ENCODE measurements at places on chromosomes 3 and 15.

- DNase-seq: no peak
These were observed 163.1 kb upstream of the GALNT15 start for GRCh38 chr3:16011376-16011775.

- no peak for DNase-seq
These were observed 89.5 kb downstream of the SMARCC1 start for GRCh38 chr3:47692158-47692557.

GRCh38 chr3:53473422-53473821 lies 21.0 kb upstream of the CACNA1D start:
- no peak for DNase-seq

DNA sequence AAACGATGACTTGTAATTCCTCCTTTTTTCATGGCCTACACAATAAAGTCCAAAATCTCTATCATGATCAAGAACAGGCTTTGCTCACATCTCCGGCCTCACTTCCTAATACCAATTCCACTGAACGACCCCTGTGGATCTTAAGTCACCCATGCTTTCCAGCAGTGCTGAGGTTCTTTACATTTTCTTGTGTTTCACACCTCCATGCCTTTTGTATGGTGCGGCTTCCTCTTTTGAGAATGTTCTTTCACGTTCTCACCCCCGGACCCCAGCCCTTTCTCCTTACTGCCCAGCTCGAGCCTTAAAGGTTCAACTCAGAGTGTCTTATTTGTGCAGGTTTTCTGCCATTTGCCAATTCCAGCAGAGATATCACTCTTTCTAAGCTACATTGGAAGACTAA lies 70.1 kb downstream of the CSNK1G1 start:
- no peak for DNase-seq

GRCh38 chr15:53831907-53832770 lies 72.7 kb upstream of the WDR72 start:
- no peak for DNase-seq

- no peak for DNase-seq
These were observed 21.1 kb upstream of the MAP3K13 start for GRCh38 chr3:185341616-185342458.

GRCh38 chr15:67784090-67784781 lies 41.1 kb upstream of the SKOR1 start:
- DNase-seq: no peak

GRCh38 chr3:32391643-32392535 lies at the start of gene CMTM7:
Gene CMTM7, plus strand, starts transcription at chr3:32391853. Its CDS starts 54 bp downstream, at chr3:32391907.
- DNase-seq: no peak

GRCh38 chr3:184261854-184262763 lies 756 bp upstream of the CAMK2N2 start:
- DNase-seq: peak; percentile 56

GRCh38 chr3:156582532-156583183 lies 27.7 kb upstream of the SSR3 start:
- no peak for DNase-seq

GRCh38 chr3:61253756-61254155 lies 2.5 kb upstream of the FHIT start:
- DNase-seq: no peak

DNA sequence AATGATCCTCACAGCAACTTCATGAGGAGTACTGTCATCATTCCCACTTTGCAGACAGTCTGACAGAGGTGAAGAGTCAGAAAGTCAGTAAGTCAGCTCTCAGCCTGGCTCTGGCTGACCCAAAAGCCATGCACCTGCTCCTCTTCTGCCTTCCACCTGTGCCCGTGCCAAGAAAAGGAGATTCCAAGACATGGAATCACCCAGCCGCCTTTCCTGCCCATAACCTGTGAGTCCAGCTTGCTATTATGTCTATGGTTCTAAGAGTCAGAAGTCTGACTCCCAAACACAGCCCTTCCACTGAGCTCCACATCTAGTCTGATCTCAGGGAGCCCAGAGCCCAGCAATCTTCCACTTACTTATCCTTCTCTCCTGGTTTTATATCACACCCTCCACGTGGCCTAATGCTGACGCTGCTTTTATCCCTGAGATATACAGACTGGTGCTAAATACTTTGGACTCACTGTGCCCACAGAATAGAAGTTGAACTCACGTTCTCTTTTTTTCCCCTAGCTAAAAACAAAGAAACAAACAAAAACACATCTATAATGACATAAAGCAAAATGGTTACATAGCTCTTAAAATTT lies 66.0 kb downstream of the PLD1 start:
- DNase-seq: no peak

GRCh38 chr3:130905551-130905950 lies 11.7 kb downstream of the ATP2C1 start:
- DNase-seq: no peak

DNA sequence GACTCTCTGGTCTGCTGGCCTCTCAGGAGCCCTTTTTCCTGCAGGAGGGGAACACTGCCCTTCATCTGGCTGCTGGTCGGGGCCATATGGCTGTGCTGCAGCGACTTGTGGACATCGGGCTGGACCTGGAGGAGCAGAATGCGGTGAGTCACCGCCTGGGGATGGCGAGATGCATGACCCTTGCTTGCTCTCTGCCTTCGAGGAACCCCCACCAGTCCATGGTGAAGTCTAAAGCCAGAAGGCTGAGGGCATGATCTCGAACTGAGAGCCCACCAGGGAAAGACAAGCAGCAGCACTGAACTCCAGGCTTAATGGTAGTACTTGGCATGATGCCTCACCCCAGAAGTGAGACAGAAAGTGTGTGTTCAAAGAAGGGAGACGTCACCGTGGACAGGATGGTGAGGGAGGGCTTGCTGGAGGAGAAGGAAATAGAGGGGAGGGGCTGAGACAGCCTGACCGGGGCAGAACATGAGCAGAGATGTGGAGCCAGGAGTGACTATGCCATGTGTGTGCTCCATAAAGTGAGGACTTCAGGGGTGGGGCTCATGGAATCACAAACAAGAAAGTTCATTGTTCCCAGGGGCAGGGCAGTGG lies 19.2 kb downstream of the ANKDD1A start:
- no peak for DNase-seq

- no peak for DNase-seq
These were observed 12.0 kb downstream of the SLCO3A1 start for GRCh38 chr15:91865486-91865885.

GRCh38 chr15:33934396-33934795 lies 33.9 kb upstream of the CHRM5 start:
- DNase-seq: no peak

Data from NCI-H524 treated with DMSO at 0.1 percent for 48 hours (cell line).